Stimulated activated CD8-positive, alpha-beta memory T cell treated with anti-CD3 and anti-CD28 coated beads, Interleukin-2, amount 100 ng/mL, for 1 hour (primary cell): ENCODE measurements at places on chromosomes 11 and 22.

DNA sequence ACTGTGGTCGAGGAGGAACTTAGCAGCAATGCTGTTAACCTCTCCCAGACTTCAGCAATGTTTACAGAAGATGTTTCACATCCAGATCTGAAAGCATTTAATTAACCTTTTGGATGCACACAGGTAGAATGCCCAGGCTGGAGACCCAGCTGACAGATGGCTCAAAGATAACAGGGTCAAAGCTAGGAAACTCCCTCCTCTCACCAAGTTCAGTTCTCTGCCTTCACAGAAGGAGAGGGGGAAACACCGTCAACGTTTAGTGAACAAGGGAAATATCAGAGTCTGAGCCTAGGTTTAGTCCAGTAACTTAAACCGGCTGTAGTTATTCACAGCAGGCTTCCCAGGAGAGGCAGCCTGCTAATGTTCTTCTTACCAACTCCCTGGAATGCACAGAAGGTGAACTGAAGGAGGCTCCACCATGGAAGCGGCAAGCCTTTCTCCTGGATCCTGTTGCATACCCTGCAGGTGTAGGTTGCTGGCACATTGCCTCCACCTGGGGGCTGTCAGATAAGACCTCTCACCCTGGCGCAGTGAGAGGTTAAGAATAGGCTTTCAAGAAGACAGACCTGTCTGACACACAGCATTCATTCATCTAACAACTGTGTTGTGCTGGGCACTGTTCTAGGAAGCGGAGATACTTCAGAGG is 23.5 kb upstream of the ANKK1 start:
- no peak for DNase-seq

- DNase-seq: no peak
Observed at GRCh38 chr11:76577226-76577920, 93.2 kb downstream of the LRRC32 start.

GRCh38 chr11:130725421-130726233 is 190.7 kb downstream of the SNX19 start:
- DNase-seq: no peak

DNA sequence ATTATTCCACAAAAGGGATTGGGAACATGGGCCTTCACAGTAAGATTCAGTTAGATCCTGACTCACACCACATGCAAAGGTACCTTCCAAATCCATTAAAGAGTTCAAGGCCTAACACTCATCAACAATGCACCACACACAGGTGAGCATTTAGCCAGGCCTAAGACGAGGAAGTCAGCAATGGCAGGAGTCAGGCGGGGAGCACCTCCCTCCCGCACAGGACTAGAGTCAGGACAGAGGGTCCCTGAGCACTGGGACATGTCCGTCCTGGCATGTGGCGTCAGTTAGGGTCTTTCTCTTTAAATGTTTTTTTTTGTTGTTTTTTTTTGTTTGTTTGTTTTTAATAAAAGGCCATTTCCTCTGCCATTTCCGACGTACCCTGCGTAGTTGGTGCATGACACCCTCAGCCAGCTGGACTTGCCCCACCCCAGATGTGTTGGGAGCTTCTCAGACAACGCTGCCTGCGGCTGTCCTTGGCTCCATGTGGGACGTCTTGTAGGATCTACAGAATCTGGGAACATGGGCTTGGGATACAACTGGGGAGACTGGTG is 1458.6 kb downstream of the BRD1 start:
- no peak for DNase-seq

DNA sequence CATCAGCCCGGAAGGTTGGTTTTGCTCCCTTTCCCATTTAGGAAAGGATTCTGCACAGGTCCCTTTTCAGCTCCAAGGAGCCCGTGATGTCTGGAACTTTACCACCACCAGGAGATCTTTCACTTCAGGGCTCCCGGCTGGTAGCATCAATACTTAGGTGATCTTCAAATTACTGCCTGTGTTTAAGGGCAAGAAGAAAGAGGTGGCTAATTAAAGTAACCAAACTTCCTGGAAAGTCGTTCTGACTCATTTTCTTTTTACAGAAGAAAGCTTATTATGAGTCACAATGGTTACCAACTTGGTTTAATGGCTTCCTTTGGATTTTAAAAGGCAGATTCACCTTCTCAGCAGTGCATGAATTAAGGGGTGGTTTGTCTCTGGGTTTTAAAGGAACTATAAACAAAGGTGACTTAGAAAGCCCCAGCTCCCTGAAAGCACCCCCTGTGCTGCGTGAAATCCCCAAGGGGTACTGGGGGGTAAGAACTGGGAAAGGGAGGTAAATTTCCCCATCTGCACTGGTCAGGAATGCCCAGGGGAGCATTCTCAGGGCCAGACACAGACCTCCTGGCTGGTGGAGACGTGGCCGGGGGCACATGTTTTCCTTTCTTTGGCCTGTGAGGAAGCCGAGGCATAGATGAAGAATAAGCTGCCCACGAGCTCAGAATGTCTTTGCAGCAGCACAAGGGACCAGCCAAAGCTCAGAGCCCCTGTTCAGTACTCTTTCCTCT is 8.8 kb downstream of the POU2F3 start:
- DNase-seq: no peak

DNA sequence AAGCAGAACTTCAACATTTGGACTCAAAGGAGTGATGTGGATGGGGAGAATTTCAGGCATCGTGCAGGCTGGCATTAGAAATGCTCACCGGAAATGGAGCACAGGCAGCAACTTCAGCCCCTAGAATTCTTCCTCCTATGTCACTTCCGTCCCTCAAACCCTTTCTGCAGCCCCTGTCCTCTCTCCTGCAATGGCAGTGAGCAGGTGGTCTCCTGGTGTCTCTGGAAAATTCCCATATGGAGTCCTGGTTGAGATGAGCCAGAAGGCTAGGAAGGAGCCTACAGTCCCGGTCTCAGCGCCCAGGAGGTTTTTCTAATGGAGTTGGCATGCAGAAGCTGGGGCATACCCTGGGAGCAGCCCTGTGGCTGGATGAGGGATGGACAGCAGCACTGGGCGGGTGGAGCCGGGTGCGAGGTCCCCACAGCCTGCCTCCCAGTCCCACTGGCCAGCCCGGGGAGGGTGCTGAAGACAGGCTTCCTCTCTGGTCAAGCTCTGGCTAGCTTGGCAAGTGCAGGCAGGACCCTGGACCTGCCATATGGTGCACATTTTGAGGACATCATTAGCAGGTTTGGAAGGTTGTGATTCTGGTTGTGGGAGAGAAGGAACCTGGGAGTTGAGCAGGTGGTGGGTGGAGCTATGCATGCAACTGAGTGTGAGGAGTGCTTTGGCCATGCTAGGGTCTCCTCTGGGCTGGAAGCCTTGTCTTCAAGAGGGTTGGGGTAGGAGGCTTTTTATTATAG is 59.8 kb upstream of the B3GAT1 start:
- DNase-seq: no peak
